ENCODE measurements at places on chromosomes 1 and 21. TPM values are rescaled to one million over a fixed set of nuclear protein-coding genes. Genes with fewer than 3 reads are reported as not detected.

DNA sequence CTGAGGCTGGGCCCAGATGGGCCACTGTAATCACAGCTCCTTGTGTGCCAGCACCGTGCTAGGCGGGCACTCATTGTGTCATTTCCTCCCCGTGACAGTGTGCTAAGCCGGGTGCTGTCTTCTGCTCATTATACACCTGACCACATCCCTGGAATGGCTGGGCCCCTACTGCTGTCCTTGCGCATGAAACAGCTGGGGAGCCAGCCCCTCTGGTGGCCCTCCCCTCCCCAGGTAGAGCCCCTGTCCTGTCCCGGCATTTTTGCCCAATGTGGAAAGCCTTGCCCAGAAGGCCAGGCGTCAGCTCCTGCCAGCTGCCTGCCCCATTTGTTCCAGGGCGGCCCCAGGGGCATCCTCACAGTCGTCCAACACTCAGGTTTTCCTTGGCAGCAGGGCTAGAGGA, 107.4 kb upstream of the CASZ1 start:
- no peak for DNase-seq

GRCh38 chr1:40078512-40079333, 18.3 kb downstream of the PPT1 start:
- DNase-seq, result peak; percentile 69

GRCh38 chr1:10292188-10292587, 81.8 kb downstream of the KIF1B start:
- no peak for DNase-seq

DNA sequence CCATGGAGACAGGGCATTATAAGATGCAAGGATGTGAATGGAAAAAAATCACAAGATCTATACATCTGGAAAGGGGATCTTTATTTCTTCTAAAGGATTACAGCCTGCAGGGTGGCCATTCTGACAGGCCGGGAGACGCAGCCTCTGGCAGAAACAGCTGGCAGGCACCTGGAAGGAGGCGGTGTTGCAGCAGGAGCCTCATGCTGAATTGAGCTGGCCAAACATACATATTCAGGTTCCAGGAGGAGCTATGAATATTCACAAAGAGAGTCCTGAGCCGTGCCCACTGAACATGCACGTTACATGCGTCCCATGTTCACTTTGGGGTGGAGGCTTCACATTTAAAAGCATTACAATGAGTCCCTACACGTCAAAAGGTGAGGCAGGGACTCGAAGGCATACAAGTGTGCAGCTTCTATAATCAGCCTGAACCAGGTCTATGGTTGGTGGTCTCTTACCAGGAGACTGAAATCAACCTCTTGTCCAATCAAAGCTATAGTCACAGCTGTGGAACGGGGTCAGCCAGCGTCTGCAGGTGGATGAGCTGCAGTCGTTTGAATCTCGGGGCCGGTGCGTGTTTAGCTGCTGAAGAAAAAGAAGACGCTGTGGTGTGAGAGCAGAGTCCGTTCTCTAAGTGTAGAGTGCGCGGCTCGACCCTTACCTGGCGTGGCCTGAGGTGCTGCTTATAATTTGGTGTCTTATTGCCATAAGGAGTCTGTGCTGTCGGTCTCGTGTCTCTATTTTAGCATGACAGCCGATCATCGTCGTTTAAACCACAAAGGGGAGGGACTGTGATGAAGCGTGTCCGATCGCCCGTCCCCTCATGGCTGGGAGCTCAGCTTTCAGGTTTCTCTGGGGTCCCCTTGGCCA, 183.0 kb downstream of the ETS2 start:
- DNase-seq, result no peak

GRCh38 chr21:18468790-18469189, 65.2 kb upstream of the TMPRSS15 start:
- peak; percentile 29 for DNase-seq

GRCh38 chr1:31780632-31781031, 16.5 kb upstream of the ADGRB2 start:
- DNase-seq, result no peak

DNA sequence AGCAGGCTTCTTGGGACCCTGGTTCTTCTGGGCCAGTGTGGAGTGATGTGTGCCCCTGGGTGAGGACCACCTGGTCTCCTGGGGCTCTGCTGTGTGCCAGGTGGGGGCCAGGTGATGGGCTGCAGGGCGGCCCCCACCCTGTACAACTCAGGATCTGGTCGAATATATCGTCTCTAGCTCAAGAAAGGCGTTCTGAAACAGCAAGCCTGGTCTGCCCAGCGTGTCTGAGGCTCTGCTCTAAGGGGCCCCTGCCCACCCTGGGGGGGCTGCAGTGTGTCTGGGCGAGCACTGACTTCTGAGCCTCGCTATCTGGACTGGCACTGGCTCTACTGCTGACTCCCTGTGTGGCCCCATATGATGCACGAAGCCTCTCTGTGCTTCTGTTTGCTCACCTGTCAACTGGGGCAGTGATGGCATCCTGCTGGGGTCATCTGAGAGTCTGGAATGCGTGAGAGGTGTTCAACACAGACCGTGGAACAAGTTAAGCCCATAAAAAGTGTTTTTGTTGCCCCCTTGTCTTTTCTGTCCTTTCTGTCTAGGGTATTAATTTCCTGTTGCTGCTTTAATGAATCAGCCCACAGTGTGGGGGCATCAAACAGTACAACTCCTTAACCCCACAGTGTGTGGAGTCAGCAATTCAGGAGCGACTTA, 56.0 kb upstream of the TRAPPC10 start:
- DNase-seq, result no peak

DNA sequence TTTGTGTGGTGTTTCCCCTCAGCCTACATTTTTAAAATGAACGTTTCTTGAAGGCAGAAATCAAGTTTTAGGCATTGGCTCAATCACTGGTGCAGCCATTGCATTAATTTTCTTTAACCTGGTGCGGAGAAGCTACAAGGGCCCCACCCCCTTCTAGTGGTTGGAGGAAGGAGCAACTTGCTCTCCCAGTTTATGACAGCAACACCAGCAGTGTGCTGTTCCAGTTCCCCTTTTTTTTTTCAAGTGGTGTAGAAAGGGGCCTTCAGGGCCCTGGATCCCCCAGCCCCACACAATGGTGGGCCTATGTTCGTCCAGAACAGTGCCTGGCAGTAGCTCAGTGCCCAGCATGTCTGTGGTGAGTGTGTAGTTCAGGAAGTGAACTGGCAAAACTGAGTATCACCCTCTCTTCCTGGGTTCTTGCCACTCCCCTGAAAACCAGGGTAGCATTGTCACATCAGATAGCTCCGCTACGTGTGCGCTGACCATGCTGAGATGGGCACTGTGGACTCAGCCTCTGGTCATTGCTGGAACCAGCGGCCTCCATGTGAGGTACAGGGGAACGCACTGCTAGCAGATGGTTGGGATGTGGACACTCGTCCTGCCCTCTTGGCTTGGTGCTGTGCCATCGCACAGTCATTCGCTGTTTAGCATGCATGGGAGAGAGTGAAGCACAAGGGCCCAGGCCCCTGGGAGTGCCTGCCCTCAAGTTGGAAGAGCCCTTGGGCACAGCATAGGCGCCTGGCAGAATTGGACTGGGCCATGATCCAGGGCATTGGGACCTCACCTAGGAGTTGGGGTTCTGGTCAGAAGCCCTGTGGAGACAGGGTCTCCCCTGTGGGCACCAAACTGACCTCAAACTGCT, 7.2 kb downstream of the ARF1 start:
- DNase-seq, result no peak

- peak; percentile 55 for DNase-seq
These were observed 70.8 kb upstream of the RHOU start for GRCh38 chr1:228664399-228664914.

DNA sequence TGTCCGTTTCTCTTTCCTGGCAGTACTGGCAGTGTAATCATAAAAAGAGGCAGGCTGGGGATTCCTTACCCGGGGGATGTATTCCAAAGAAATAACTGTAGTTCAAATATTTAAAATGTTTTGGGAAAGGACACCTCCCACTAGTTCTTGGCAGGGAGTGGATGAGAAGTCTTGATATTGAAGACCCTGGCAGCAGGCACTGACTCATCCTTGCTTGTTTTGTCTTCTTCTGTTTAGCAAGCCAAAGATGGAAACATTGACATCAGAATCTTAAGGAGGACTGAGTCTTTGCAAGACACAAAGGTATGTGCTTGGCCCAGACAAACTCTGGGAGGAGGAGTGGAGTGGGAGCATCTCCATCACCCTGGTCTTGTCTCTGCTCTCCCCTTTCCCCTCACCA, 639 bp downstream of the IL20 start:
- DNase-seq, result no peak

DNA sequence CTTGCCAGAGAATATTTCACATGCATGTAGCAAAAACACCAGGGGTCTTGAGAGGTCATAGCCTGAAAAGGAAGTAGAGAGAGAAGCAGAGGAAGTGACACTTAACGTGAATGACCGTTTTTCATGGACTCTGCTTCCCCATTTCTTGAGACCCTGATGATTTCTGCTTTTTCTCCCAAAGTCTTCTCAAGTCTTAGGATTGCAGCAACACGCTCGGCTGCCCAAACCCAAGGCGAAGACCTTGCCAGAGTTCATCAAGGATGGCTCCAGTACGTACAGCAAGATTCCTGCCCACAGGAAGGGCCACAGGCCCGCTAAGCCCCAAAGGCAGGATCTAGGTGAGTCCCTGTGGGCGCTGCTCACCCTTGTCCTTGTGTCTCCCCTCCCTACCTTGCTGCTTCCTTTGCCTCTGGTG, 12.8 kb downstream of the THEMIS2 start:
- DNase-seq, result no peak

GRCh38 chr1:10901091-10901890, 104.8 kb upstream of the CASZ1 start:
- no peak for DNase-seq

DNA sequence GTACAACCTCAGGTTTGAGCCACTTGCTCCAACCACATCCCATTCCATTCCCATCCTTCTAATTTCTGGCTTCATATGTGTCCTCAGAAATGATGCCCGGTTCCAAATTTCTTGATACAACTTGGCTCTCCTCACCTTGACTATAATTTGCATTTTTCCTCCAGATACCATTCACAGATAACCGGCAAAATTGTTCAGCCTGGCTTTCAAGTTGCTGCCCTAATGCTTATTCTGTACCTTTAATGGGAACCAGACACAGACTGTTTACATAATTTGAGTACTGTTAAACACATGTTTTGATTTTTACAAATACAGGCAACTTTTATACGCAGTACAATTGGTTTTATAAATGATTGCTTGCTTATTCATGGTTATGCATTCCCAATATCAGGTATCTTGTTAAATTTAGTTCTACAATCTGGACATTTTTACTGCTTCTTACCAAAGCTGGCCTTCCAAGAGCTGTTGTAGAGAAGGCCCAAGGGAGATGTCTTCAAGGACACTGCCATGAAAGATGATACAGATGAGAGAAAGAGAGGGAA, 649.5 kb upstream of the CAMK1G start:
- DNase-seq, result no peak

DNA sequence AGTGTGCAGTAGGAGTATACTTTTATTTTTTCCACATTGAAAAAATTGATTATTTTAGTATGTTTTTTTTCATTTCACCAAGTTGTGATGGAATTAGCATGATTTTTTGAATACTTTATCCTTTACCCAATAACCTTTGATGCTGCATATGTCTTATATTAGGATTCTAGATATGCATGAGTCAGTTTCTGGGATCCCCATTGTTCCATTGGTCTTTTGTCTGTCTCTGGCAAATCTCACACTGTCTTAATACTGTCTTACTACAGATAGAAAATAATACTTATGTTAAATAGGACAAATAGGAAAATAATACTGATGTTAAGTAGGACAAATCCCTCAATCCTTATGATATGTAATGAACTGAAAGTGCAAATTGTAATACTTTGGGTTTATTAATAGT, 54.3 kb upstream of the ASB17 start:
- DNase-seq, result no peak

DNA sequence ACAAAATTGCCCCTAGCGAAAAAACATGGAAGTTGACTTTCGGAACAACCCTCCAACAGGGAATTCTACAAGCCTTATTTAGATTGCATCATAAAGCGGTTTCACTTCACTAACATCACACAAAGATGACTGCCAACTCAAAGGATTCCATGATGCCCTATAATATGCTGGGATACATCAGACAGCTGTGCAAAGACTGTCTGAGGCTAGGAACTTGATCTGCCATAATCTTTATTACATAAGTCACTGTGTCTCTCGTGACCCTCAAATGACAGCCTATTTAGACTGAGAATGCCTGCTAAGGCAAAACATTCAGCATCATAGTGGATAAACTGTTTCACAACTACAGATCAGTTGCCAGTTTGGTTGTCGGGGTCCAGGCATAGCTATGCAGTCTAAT, 23.8 kb downstream of the FH start:
- DNase-seq, result no peak

GRCh38 chr1:86470859-86471258, 2.1 kb downstream of the CLCA1 start:
- no peak for DNase-seq

GRCh38 chr21:46002841-46003574, 21.4 kb downstream of the COL6A1 start:
- no peak for DNase-seq

DNA sequence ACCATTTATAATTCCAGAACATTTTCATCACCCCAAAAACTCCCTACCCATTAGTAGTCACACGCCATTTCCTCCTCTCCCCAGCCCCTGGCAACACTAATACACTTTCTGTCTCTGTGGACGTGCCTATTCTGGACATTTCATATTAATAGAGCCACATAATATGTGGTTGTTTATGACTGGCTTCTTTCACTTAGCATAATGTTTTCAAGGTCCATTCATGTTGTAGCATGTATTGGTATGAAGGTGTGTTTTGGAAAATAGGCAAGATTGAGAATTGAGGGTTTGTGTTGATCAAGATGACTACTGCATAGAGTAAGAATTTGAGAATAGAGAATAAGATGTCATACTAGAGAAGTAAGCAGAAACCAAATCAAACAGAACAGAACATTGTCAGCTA, 67.5 kb downstream of the ZFYVE9 start:
- DNase-seq, result no peak

- DNase-seq, result no peak
These were observed 44.2 kb downstream of the ADAMTS1 start for GRCh38 chr21:26800970-26801431.

- no peak for DNase-seq
These were observed 6.4 kb downstream of the TTC22 start for GRCh38 chr1:54794451-54795355.

DNA sequence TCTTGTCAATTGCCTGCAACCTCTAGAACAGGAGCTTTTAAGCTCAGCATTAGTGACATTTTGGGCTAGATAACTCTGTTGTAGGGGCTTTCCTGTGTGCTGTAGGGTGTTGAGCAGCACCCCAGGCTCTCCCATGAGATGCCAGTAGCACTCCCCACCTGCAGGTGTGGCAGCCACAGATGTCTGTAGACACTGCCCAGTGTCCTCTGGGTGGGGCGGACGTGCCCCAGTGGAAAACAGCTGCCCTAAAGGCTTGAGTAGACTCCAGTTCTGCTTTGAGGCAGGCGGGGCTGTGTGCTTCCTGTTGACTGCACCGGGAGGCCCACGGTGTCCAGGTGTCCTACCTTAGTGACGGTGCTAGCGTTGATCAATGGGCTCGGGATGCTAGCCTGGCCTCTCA, 16.9 kb upstream of the PWP2 start:
- no peak for DNase-seq

- no peak for DNase-seq
These were observed 22.9 kb upstream of the IKBKE start for GRCh38 chr1:206447422-206447765.

The CMPK1 gene
- 152 TPM for total RNA-seq

The PAX7 gene
- not detected for total RNA-seq

The PTPRU gene
- total RNA-seq, result 86.0 TPM

The PALMD gene
- total RNA-seq, result 56.5 TPM

The ERG gene
- not detected for total RNA-seq

The CACHD1 gene
- not detected for total RNA-seq

The ADORA3 gene
- not detected for total RNA-seq

The MTARC1 gene
- total RNA-seq, result 2.5 TPM

The PTGS2 gene
- total RNA-seq, result not detected

The HMGN2 gene
- 722 TPM for total RNA-seq

The ACOT11 gene
- 9.9 TPM for total RNA-seq

The ACKR1 gene
- total RNA-seq, result not detected
